CD8-positive, alpha-beta T cell (primary cell): ENCODE measurements at places on chromosomes 7 and 10.

DNA sequence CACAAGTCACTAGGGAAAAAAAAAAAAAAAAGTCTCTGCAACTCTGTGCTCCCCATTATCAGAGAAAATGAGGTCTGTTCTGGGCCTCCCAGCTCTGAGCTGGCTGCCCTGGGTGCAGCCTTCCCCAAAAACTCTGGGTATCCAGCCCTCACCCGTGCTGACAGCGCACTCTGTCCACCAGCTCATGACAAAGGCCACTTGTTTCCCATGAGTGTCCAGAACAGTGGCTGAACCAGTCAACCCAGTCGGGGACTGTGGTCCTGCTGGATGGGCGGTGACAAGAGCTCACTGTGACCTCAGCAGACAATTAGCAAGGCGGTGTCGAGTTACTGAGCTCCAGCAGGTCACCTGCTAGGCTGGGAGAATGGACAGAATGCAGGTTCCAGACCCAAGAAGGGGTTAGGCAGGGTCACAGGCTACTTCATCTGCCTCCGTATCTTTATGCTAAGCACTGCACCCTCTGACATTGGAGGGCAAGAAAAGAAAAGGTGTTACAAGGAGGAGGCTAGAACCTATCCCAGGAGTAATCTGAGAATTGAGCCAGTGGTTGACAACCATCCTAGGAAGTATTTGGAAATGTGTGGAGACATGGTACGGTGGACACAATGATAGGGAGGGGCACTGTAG, 37.2 kb downstream of the DLG5 start:
- DNase-seq: no peak

GRCh38 chr10:11205030-11205772, 187.5 kb downstream of the CELF2 start:
- DNase-seq: no peak

DNA sequence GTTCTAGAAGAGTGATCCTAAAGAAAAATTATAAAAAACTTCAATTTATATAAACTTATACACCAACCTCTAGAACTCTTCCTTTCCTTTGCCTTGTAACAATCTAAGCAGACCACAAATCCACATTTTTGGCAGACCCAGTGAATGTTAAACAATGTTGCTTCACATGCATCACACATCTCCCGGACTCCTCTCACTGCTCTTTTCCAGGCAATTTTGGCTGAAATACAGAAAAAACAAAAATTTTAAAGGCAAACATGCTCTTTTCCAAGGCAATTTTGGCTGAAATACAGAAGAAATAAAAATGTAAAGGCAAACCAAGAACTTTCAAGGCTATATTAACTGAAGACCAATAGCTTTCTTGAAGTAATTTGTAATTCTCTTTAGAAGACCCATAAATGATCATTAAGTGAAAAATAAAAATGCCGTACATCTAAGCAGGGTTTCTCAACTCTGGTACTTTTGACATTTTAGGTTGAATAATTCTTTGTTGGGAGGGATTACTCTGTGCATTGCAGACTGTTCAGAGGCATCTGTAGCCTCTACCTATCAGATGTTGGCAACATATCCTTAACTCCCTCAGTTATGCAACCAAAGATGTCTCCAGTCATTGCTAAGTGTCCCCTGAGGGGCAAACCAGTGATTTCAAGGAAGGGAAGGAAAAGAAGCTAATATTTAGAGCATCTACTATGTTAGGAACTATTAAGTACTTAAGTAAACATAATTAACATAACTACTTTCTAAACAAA, 64.4 kb downstream of the NRBF2 start:
- DNase-seq: no peak

GRCh38 chr7:50466815-50467585, 16.9 kb upstream of the FIGNL1 start:
- no peak for DNase-seq

- peak; percentile 31 for DNase-seq
These were observed 91.5 kb downstream of the ARID5B start for GRCh38 chr10:61992671-61993668.

GRCh38 chr7:146175716-146176115, 59.1 kb downstream of the CNTNAP2 start:
- DNase-seq: no peak

DNA sequence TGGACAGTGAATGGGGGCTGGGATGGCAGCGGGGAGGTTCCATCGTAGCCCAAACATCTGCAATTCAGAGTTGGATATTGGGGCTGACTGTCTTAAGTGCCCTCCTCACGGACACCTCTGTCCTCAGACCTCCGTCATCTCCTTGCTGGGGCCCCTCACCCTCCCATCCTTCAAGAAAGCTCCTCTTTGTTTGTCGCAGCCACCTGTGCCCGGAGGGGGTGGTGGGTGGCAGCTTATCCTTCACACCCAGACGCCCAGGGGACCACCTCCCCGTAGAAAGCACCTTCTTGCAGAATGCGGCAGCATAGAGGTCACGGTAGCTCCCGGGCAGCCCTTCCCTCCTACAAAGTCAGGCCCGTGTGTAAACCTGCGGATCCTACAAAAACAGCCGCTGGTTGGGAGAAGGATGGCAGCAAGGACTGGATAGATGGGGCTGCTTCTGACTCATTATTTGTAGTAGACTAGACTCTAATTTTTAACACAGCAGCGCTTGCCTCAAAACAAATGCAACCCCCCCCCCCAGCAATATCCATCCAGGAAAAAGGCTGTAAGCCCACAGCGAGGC, 1.3 kb upstream of the PTPRN2 start:
- no peak for DNase-seq

- DNase-seq: no peak
These were observed 253.8 kb downstream of the DPP6 start for GRCh38 chr7:154306036-154306435.

DNA sequence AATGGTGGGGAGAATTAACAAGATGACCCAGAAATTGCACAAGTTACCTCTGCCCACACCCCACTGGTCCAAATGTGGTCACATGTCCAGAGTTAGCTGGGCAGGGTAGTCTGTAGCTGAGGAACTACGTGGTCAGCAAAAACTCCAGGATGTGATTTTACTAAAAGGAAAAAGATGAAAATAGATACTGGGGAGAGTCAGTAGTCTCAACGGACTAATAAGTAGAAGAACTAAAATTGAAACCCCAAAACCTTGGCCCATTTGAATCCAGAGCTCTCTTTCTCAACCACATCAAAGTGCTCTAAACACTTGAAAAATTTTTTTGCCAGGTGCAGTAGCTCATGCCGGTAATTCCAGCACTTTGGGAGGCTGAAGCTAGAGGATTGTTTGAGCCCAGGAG, 146.3 kb downstream of the SKIDA1 start:
- DNase-seq: no peak

DNA sequence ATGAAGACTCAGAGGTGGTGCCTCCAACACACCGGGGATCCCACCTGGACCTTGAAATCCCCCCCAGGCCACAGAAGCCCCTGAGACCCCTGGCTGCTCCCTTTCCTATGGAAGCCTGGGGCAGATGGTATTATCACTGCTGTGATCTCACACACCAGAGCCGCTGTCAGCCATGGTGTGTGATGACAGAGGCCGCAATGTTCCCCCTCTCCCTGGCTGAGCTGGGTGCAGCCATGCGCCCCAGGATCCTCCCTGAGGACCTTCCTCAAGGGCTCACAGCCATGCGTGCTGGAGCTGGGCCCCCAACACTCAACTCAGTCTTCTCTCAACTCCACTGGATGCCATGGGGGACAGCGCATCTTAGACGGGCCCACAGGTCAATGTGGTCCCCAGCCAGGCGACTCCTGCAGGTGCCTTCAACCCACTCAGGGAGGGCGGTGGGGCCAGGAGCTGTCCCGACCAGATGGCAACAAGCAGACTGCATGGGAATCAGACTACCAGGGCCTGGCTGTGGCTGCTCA, 44.9 kb downstream of the VIPR2 start:
- DNase-seq: no peak
